Activated CD4-positive, alpha-beta memory T cell treated with anti-CD3 and anti-CD28 coated beads, Interleukin-2, amount 10 ng/mL, durations not matched to agents 7 days and 5 days (primary cell): ENCODE measurements at places on chromosomes 16 and 17. TPM values are rescaled to one million over a fixed set of nuclear protein-coding genes. Genes with fewer than 3 reads are reported as not detected.

Gene ZNF750
- not detected for total RNA-seq

Gene PMFBP1
- total RNA-seq = 1.8 TPM

Gene CDYL2
- 54.6 TPM for total RNA-seq

Gene CRISPLD2
- total RNA-seq = 0.23 TPM

Gene NRN1L
- total RNA-seq = 1.3 TPM

Gene SMPD3
- total RNA-seq = 0.38 TPM

Gene CHST5
- 0.10 TPM for total RNA-seq

Gene LRRC37A
- 4.6 TPM for total RNA-seq

DNA sequence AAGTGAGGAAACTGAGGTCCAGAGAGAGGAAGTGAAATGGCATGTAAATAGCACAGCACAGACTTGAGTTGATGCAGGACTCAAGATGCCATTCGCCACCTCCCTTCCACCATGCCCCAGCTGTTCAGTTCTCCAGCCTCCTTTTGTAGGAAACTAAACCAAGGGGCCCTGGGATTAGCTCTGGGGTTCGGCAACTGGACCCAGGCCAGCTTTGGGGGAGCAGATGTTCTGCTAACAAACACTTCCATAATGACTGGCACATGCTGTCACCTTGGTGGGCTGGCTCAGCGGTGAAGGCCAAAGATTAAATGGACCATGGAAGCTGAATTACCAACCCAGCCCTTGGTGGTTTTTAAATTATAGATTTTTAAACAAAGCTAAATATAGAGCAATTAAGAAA is 77.0 kb downstream of the IRX6 start:
- no peaks in the 10 kb centered on the region for H3K36me3 ChIP-seq
- no peak overlapping the region for H3K4me3 ChIP-seq
- no peaks in the 10 kb centered on the region for H3K27me3 ChIP-seq
- no peaks in the 10 kb centered on the region for H3K4me1 ChIP-seq

DNA sequence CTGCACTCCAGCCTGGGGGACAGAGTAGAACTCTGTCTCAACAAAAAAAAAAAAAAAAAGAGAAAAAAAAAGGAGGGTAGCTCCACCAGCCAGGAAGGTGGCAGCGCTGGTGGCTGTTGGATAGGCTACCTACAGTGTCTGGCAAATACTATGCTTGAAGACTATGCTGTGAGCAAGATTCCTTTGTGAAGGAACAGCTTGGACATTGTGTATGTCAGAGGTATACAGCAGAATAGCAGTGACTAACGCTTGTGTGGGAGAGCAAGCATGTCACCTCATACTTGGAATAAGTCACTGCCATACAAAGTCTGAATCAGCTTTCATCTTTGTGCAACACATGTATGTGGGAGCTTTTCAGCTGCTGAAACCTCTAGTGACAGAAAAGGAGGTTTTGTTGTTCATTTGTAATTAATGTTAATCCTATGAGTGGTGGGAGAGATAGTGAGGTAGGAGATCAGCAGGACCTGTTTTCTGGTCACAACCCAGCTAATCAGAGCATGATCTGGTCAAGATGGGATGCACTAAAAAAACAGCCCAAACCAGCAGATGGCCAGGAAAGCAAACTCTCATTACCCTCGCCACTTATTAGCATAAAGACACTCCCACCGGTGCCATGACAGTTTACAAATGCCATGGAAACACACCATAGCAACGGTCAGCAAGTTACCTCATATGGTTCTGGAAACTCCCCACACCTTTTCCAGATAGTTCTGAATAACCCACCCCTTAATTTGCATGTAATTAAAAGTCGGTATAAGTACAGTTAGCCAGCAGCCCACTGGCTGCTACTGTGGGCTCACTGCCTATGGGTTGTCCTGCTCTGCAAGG is 6.8 kb upstream of the ITGAD start:
- peaks cover 28% of the 10 kb centered on the region for H3K27me3 ChIP-seq
- no peak overlapping the region for H3K4me3 ChIP-seq
- DNase-seq = no peak
- peaks cover 19% of the 10 kb centered on the region for H3K4me1 ChIP-seq

- peaks cover 14% of the 10 kb centered on the region for H3K36me3 ChIP-seq
- no peak overlapping the region for H3K4me3 ChIP-seq
Measured at GRCh38 chr16:29156511-29156910, 171.7 kb downstream of the LAT start.

- DNase-seq = no peak
- no peaks in the 10 kb centered on the region for H3K27me3 ChIP-seq
Measured at GRCh38 chr16:69366431-69366830, 14.8 kb upstream of the TMED6 start.

- no peaks in the 10 kb centered on the region for H3K4me1 ChIP-seq
- no peak for DNase-seq
- peaks cover 43% of the 10 kb centered on the region for H3K36me3 ChIP-seq
- no peaks in the 10 kb centered on the region for H3K27me3 ChIP-seq
- no peak overlapping the region for H3K27ac ChIP-seq
Measured at GRCh38 chr16:8634991-8635736, 13.7 kb downstream of the METTL22 start.

DNA sequence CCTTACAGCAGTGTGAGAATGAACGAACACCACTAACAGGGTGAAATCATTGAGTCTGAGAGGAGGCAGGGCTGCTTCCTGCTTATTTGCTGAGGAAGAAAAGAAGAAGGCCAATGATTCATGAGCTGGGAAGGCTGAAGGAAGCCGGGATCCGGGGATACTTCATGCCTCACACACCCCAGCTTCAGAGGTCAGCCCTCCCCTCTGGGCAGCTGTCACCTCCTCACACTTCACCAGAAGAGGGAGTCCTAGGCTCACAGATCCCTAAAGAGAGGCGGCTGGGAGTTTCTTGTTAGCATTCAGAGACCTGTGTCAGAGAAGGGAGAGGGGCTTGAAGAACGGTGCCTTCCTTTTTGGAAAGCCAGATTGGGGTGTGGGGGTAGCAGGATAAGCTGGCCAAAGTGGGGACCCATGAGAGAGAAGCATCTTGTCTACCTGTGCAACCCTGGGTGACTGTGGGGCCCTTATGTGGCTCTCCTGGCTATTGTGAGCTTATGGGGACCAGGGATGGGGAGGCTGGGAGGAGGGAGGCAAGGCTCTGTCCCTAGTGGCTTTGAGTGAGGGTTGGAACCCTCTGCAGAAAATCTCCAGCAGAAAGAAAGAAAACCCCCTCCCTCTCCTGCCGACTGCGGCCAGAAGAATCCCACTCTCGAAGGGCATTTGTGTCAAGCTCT is 94.6 kb downstream of the RGS9 start:
- H3K27me3 ChIP-seq = peaks cover 2% of the 10 kb centered on the region
- no peak overlapping the region for H3K4me3 ChIP-seq
- DNase-seq = peak; percentile 67
- peaks cover 61% of the 10 kb centered on the region for H3K4me1 ChIP-seq
- no peak overlapping the region for H3K27ac ChIP-seq

DNA sequence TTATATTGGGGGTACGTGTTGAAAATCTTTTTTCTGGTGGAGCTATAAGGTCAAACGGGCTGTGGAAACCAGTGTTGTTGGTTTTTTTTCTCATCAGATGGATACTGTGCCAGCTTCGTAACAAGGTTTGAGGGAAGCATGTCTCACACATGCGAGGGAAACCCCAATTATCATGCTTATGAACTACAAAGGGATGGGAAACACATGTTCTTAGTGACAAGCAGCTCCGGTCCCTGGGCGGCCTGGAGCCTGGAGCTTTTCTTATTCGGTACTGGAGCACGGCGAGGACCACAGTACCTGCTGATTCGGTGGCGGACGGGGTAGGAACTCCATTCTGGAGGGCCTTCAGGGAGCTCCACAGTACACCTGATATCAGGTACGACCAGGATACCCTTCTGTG is 12.5 kb downstream of the SLC43A2 start:
- no peak for DNase-seq
- H3K27me3 ChIP-seq = no peaks in the 10 kb centered on the region
- no peaks in the 10 kb centered on the region for H3K36me3 ChIP-seq
- peaks cover 7% of the 10 kb centered on the region for H3K4me1 ChIP-seq
- no peak overlapping the region for H3K4me3 ChIP-seq

GRCh38 chr17:40562838-40563219 is 2.4 kb downstream of the CCR7 start:
- peaks cover 32% of the 10 kb centered on the region for H3K36me3 ChIP-seq
- H3K4me3 ChIP-seq = peak overlapping the region; percentile 74
- DNase-seq = peak; percentile 16
- peak overlapping the region; percentile 91 for H3K27ac ChIP-seq

DNA sequence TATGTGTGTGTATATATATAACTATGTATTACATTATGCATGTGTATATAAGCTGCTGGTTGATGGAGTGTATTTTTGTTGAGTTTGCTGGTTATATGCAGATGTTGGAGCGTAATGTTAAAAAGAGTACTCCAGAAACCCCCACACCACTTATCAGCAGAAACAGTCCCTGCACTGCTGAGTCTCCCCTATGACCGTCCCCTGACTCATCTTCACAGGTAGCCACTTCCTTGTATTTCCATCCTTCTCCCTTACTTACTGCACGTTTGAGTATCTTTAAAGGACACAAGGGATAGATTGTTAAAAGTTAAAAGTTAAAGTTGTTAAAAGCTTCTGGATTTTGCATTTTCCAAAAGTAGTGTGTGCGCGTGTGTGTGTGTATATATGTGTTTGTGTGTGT is 853.9 kb upstream of the EEF2KMT start:
- no peaks in the 10 kb centered on the region for H3K4me1 ChIP-seq
- H3K4me3 ChIP-seq = no peak overlapping the region
- no peak for DNase-seq
- no peaks in the 10 kb centered on the region for H3K27me3 ChIP-seq
- H3K36me3 ChIP-seq = no peaks in the 10 kb centered on the region

- H3K27me3 ChIP-seq = no peaks in the 10 kb centered on the region
- H3K4me3 ChIP-seq = no peak overlapping the region
- H3K36me3 ChIP-seq = no peaks in the 10 kb centered on the region
- DNase-seq = no peak
- H3K27ac ChIP-seq = no peak overlapping the region
Measured at GRCh38 chr17:51601622-51602261, 341.4 kb downstream of the UTP18 start.

GRCh38 chr16:21962475-21962874 is 9.3 kb downstream of the UQCRC2 start:
- H3K27ac ChIP-seq = peak overlapping the region; percentile 42
- H3K27me3 ChIP-seq = no peaks in the 10 kb centered on the region
- no peak for DNase-seq
- peaks cover 77% of the 10 kb centered on the region for H3K36me3 ChIP-seq

DNA sequence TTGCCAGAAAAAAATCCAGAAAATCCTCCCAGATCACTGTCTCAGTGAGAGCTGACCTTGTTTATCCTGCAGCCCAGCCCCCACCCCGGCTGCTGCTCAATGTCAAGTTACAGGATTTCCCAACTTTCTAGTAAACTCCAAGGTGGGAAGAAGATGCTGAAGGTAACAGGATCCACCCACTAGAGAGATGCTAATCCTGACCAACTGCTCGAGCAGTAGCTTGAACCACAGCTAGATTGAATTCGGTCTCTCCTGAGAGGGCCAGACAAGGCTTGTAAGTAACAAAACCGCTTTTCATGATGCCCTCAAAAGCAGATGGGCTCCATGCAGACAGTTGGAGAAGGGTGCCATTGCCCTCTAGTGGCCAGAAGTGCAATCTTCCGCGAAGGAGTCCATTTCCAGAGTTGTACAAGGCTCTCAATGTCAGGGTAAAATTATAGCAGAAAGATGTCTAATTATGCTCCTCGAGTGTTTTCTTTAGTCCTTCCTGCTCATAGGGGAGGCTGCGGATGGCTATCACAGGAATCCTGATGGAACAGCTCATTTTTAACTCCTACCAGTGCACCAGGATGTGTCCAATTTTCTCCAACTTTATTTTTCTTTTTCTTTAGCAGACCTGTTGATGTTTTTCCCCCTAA is 3.9 kb downstream of the CDH11 start:
- peaks cover 17% of the 10 kb centered on the region for H3K27me3 ChIP-seq
- peak; percentile 45 for DNase-seq
- no peaks in the 10 kb centered on the region for H3K36me3 ChIP-seq
- no peaks in the 10 kb centered on the region for H3K4me1 ChIP-seq

DNA sequence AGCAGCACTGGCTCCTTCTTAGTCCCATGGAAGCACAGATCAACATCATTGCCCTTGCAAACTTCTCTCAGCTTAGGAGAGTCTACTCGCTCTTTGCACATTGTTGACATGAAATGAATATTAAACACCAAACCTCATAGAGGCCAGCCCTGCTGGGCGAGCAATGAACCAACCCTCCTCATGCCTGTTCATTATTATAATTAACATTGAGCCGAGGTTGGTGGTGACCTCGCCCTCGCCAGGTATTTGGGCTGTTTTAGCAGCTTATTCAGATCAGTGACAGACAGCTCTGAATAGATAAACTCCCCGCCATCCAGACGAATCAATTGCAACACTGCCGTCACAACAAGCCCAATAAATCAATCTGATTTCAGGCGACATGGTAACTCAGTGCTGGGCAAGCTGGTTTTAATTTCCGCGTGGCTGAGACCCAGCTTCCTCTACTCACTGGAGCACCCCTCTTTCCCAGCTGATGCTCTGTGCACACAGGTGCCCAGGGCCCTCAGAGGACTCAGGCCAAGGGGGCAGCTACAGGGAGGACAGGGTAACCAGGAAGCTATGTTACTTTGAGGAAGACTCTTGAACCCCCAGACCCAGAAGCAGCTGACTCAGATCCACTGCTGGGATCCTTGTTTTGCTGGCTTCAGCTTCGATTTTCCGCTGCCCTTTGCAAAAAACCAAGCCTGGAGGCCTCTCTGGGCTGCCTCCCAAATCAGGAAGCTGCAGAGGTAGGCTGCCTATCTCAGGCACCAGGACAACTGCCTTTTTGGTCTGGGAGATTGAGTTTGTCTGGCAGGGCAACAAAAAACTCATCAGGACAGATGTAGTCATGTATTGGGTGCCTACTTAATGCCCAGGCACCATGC is 10.7 kb upstream of the SEZ6 start:
- H3K36me3 ChIP-seq = no peaks in the 10 kb centered on the region
- no peaks in the 10 kb centered on the region for H3K4me1 ChIP-seq
- H3K27ac ChIP-seq = no peak overlapping the region
- DNase-seq = no peak

DNA sequence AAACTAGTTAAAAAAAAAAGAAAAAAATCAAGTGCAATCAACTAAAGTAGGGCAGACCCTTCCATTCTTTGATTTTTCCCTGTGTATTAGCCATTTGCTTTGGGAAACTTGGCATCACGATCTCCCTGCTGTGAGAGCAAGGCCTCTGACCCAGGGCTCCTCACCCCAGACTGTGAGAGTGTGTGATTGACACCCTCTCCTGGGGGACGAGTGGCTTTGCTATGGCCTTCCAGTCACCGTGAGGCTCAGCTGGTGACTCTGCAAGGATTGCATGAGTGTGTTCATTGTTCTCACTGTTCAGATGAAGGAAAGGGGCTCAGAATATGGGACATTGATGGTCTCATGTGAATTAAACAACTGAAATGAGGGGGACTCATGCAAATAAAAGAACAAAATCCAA is 69.0 kb upstream of the BCAR1 start:
- H3K27ac ChIP-seq = no peak overlapping the region
- peaks cover 49% of the 10 kb centered on the region for H3K27me3 ChIP-seq
- peaks cover 16% of the 10 kb centered on the region for H3K4me1 ChIP-seq
- no peak for DNase-seq

- H3K4me3 ChIP-seq = no peak overlapping the region
- peaks cover 20% of the 10 kb centered on the region for H3K4me1 ChIP-seq
- no peak overlapping the region for H3K27ac ChIP-seq
- DNase-seq = no peak
- no peaks in the 10 kb centered on the region for H3K27me3 ChIP-seq
Measured at GRCh38 chr16:48590476-48590875, 19.5 kb downstream of the N4BP1 start.
